Central memory CD8-positive, alpha-beta T cell (primary cell): ENCODE measurements at places on chromosomes 16 and 17.

- DNase-seq, result no peak
These were observed 5.0 kb upstream of the FADS6 start for GRCh38 chr17:74898376-74898946.

DNA sequence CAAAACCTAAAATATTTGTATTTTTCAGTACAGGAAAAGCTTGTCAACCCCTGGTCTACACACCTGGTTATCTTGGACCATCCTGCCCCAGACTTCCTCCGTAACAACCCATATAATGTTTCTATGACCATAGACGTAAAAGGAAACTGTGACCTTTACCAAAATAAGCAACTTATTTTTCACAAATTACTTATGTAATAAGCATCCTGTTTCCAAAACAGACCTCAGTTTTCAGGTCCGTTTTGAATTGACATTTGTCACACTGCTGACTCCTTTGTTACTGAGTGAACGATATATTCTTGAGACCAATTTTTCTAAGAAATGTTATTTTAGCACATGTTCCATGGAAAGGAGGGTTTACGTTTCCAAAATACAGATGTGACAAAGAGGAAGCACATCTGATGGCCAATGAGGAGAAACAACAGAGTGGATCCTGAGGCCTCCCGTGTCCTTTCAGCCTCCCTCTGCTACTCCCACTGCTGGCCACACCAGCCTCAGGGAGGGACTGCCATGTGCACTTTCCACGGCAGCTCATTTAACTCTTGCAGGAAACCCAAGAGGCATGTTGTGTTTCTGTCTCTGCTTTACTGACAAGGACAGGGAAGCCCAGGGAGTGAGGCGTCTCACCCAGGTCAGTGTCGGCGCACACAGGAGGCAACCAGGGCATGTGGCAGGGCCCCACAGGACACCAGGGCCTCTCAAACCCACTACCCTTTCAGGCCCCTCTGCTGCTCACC is 20.1 kb upstream of the ALDH3A1 start:
- DNase-seq, result no peak

DNA sequence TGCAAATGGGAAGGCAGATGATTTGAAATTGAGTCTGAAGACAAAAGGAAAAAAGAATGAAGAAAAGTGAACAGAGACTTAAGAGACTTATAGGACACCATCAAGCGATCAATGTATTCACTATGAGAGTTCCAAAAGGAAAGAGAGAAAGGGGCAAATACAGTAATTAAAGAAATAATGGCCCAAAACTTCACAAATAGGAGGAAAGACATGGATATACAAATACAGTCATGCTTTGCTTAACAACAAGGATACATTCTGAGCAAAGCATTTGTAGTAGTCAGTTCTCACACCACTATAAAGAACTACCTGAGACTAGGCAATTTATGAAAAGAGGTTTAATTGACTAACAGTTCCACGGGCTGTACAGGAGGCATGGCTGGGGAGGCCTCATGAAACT is 152.5 kb downstream of the MRTFB start:
- no peak for DNase-seq

GRCh38 chr17:13931111-13931526 is 138.2 kb upstream of the COX10 start:
- DNase-seq, result no peak

DNA sequence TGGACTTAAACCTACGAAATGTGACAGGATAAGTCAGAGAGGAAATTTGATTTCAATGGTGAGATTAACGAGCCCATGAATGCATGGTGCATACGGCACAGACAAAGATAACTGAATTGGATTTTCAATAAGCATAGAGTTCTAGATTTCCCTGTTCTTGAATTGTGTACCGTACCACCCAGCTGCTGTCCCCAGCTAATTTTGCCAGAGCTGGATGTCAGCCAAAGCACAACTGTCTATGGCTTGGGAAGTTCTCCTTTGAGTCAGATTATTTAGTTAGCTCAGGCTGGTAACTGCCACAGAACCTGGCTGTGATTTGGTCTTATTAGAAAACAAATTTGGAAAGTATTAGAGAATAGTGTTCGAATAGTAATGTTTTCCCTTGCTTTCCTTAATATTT is 143.1 kb downstream of the CDH13 start:
- no peak for DNase-seq

DNA sequence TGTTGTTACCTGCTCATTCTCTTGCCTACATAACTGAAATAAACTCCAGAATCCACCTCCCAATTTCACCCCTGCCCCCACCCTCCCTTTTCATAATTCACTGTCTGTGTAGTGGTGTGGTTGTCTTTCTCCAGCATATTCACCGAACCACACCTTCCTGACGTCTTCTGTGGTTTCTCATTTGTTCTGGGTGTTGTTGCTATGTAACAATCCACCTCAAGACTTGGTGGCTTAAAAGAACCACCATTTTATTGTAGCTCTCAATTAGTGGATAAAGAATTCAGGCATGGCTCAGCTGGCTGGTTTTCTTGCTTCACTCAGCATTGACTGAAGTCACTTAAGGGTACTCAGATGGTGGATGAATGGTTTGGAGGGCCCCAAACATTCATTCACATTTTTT is 229.8 kb downstream of the MAF start:
- DNase-seq, result peak; percentile 36

DNA sequence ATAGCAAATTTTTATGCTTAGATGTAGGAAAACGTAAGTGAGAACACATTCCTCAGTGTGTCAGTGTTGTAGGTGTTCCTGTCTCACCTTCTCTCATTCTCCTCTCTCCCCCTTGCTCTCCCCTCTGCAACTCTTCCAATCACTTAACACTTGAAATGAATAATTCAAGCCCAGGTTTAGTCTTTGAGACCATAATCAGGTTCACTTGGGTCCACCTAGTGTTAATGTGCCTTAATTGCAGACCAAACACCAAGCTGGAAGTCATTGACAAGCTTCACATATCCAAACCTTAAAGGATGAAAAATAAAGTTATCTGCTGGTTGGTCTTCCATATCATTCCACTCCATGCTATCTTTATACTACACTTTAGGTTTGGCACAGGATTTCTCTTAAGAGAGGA is 37.0 kb downstream of the STXBP4 start:
- DNase-seq, result no peak

GRCh38 chr17:4232168-4232813 is 31.5 kb downstream of the ANKFY1 start:
- DNase-seq, result no peak

GRCh38 chr17:5585836-5586521 is 1.7 kb upstream of the NLRP1 start:
- DNase-seq, result no peak

GRCh38 chr16:71384073-71384724 is 25.7 kb downstream of the CALB2 start:
- no peak for DNase-seq

DNA sequence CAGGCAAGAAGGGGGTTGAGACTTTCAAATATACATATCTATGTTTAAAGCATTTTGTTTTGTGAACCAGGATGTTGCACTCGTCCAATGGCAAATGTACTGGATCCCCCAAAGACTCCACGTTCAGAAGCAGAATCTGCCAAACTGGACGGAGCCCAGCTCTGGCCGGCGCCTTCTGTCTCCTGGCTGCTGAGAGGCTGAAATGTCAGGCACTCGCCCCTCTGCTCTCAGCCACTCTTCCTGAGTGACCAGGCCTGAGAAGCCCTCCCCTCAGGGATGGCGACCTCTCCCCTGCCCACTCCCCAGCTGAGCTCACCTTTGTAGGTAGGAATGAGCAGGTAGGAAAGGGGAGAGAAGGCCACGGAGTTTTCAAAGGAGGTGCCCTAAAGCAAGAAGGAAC is 187.5 kb upstream of the FOXF1 start:
- no peak for DNase-seq

DNA sequence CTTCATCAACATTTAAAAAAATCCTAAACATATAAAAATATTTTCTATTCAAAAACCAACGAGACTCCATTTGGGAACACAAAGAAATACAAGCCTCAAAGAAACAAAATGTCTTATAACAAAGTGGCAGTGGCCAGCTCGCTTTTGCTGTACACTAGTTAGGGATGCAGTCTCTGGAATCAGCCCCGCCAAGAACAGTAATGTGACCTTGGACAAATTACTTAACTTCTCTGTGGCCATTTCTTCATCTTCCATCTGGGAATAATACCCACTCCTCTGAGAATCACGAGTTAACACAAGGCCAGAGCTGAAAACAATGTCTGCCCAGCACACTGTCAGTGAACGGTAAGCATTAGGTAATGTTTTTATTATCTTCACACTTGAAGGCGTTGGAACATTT is 5.6 kb downstream of the STAT5B start:
- no peak for DNase-seq

- DNase-seq, result no peak
These were observed 9.1 kb upstream of the MSI2 start for GRCh38 chr17:57247261-57247660.
